ENCODE measurements at places on chromosomes 2 and 18.

GRCh38 chr2:14944562-14945346 lies 312.2 kb downstream of the LRATD1 start:
- H3K27me3 ChIP-seq = no peaks in the 10 kb centered on the region
- H3K27ac ChIP-seq = no peak overlapping the region
- H3K4me3 ChIP-seq = no peak overlapping the region
- H3K36me3 ChIP-seq = no peaks in the 10 kb centered on the region

GRCh38 chr2:124610866-124611265 lies 585.8 kb downstream of the CNTNAP5 start:
- H3K4me3 ChIP-seq = no peak overlapping the region
- H3K27ac ChIP-seq = no peak overlapping the region

GRCh38 chr18:49666045-49666775 lies 104.4 kb downstream of the LIPG start:
- H3K4me3 ChIP-seq = no peak overlapping the region
- H3K27ac ChIP-seq = no peak overlapping the region
- DNase-seq = no peak
- H3K36me3 ChIP-seq = no peaks in the 10 kb centered on the region
- H3K27me3 ChIP-seq = no peaks in the 10 kb centered on the region

- DNase-seq = no peak
- H3K4me1 ChIP-seq = no peaks in the 10 kb centered on the region
- no peaks in the 10 kb centered on the region for H3K36me3 ChIP-seq
- H3K27me3 ChIP-seq = no peaks in the 10 kb centered on the region
- H3K4me3 ChIP-seq = no peak overlapping the region
Measured at GRCh38 chr2:239033801-239034560, 186.1 kb downstream of the TWIST2 start.

DNA sequence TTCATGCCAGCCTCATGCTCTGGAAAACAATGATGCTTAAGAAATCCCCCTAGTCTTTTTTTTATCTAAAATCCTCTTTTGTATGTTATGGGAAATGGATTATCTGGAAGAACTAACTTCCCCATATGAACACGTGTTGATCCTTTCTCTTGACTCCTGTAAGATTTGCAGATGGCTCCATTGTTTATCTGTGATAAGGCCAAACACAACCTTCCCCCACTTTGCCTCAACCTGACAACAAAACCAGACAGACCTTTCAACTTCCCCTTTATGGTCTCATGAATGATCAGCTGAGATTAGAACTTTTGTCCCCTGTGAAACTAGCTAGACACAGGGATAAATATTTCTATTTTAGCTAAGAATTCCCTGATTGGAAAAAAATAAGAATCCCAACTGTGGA lies 828.0 kb upstream of the CDH2 start:
- H3K36me3 ChIP-seq = no peaks in the 10 kb centered on the region
- no peaks in the 10 kb centered on the region for H3K27me3 ChIP-seq
- DNase-seq = no peak
- no peak overlapping the region for H3K27ac ChIP-seq
- H3K4me1 ChIP-seq = no peaks in the 10 kb centered on the region
- no peak overlapping the region for H3K4me3 ChIP-seq
